ENCODE measurements at places on chromosomes 2 and 18.

GRCh38 chr18:55337908-55338521, 250.0 kb downstream of the TCF4 start:
- DNase-seq = no peak

GRCh38 chr2:156986339-156986988, 271.0 kb upstream of the GALNT5 start:
- DNase-seq = no peak

GRCh38 chr2:120820263-120820952, 84.7 kb downstream of the GLI2 start:
- no peak for DNase-seq

GRCh38 chr2:231816327-231817026, 30.2 kb downstream of the COPS7B start:
- DNase-seq = no peak

- no peak for DNase-seq
Observed at GRCh38 chr2:175350105-175350504, 168.6 kb upstream of the ATP5MC3 start.

DNA sequence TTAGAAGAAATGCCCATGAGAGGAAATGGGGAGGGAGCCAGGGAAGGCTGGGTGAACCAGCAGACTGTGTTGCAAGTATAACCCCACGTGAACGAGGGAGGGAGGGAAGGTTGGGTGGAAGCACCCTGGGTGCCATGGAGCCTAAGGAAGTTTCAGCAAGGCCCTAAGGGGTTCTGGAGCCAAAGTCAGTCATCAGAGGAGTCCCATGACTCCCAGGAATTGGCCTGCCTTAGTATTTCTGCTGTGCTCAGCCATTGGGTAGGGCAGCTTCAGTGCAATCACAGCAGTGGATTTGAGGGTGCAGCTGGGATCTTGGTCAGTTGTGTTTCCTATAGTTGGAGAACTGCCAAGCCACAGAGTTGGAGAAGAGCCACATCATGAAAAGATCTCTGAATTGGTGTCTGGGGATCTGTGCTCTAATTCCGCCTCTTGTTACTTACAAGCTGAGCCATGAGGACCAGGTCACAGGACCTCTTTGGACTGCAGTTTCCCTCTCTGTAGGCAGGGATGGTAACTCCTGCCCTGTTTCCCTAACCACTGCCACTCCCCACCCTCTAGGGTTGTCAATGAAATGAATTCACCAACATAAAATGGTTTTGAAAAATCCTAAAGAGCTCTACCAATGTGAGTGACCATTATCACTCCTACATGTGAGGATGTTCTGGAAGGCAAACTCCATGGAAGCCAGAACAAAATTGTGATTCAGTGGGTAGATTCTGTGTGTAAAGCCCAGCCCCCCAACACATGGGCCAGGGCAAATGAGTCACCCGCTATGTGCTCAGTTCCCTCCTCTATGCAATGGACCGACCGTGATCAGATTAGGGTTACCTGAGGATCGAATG, 108.9 kb downstream of the CLIP4 start:
- no peak for DNase-seq

- no peak for DNase-seq
Observed at GRCh38 chr2:107730898-107731297, 95.8 kb upstream of the RGPD4 start.

GRCh38 chr2:234074751-234075517, 24.4 kb downstream of the SPP2 start:
- DNase-seq = no peak

- DNase-seq = no peak
Observed at GRCh38 chr2:231296401-231296974, 98.1 kb downstream of the ARMC9 start.

DNA sequence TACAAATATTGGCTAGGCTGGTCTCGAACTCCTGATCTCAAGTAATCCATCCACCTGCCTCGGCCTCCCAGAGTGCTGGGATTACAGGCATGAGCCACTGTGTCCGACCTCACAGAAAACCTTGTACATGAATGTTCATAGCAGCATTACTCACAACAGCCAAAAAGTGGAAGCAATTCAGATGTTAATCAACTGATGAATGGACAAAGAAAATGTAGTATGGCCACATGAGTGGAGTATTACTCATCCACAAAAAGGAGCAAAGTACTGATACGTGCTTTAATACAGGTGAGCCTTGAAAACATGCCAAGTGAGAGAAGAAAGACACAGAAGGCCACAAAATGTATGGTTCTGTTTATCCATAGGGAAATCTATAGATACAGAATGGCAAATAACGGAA, 20.6 kb downstream of the CEP192 start:
- DNase-seq = no peak

DNA sequence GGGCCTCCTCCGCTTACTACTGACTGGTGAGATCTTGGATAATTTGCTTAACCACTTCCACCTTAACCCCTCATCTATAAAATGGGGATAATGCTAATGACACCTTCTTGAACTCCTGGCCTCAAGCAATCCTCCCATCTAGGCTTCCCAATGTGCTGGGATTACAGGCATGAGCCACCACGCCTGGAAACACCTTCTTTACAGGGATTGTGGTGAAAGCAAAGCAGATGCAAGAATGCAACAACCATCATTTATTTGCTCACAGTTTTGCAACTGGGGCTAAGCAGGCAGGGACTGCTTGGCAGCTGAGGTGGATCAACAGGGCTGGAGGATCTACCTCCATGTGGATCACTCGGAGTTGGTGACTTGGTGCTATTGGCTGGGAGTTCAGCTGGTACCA, 76.2 kb upstream of the ZNF532 start:
- DNase-seq = no peak

GRCh38 chr2:240895656-240896388, at the start of gene MAB21L4:
TSS of gene MAB21L4 (minus strand) at chr2:240896156. CDS start at chr2:240895997, 159 bp downstream.
- DNase-seq = no peak

DNA sequence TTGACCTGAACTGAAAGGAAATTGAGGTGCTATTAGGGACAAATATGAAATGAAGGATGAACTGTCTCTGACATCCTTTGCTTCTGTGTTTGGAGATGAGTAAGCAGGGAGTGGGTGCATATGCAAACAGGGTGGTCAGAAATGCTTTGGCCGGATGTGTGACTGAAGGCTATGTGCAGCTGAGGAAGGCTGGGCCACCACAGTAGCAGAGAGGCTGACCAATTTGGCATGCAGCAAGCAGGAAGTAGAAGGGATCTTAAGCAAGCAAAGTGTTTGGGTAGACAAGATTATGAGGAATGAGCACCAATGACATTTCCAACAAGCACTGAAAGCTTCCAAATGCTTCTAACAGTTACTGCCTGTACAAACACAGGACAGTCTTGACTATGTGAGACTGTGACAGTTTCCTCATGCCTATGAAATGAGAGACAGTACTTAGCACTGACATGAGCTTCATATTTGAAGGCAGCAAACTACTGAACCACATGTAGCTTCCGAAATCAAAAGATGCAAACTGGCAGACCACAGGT, 3.3 kb upstream of the ACTR3 start:
- no peak for DNase-seq

GRCh38 chr2:240229603-240230235, 89.3 kb upstream of the OTOS start:
- DNase-seq = no peak

- no peak for DNase-seq
Observed at GRCh38 chr2:207722773-207723424, 11.5 kb downstream of the CCNYL1 start.
